Retina (tissue), 1 donor: ENCODE measurements at places on chromosomes 7 and 10.
A peak's percentile ranks its signal among the peaks of the same experiment; 100 is the strongest.

GRCh38 chr7:28124413-28124812 is 56.2 kb downstream of the JAZF1 start:
- DNase-seq = no peak

GRCh38 chr10:92880233-92880861 is 32.0 kb downstream of the EXOC6 start:
- DNase-seq = peak; percentile 39

DNA sequence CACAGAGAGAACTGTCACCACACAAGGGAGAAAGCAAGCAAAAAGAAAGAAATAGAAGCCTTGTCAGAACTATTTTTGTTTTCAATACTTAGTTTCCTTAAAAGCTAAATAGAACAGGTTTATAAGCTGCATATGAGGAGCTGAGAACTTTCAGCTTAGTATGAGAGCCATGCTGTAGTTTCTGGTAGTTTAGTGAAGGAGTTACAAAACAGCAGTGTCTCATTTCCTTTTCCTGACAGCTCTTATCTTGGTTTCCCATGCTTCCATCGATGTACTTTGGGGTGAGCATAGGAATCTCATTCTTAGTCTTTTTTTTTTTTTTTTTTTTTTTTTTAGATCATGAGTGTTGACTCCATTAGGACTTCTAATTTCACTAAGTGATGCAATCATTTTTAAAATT is 8.6 kb upstream of the CHRM2 start:
- DNase-seq = no peak

DNA sequence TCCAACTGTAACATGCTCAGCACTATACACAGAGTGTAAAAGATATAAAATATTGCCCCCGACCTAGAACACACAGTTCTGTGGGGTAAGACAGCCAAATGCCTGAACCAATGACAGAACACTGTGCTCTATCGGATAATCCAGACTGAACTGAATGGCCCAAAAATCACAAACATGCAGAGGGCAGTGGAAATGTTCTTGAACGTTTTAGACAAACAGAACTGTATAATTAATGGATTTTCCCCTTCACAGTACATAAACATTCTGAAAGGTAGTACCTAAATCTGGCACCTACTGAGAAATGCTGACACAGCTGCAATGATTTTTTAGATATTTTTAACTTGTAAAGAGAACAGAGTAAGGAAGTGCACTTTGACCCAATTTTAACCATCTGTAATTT is 33.4 kb downstream of the PARD3 start:
- DNase-seq = no peak

DNA sequence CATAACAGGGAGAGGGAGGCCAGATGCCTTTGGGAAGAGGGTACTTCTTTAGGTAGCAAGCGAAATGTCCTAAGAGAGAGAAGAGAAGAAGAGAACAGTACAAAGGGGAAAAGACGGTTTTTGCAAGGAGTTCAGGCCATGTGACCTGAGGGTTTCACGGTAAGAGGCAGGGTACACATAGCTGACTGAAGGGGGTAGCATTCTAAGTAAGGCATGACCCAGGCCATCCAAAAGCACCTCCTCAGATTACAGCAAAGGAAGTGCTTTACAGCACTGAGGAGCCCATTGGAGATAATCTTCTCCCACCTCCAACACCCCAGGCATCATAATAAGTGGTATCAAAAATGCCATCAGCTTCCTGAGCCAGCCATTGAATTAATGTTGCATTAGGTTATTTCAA is 258.2 kb upstream of the NPY start:
- DNase-seq = no peak

GRCh38 chr10:99433378-99434020 is 3.1 kb upstream of the GOT1 start:
- DNase-seq = no peak

DNA sequence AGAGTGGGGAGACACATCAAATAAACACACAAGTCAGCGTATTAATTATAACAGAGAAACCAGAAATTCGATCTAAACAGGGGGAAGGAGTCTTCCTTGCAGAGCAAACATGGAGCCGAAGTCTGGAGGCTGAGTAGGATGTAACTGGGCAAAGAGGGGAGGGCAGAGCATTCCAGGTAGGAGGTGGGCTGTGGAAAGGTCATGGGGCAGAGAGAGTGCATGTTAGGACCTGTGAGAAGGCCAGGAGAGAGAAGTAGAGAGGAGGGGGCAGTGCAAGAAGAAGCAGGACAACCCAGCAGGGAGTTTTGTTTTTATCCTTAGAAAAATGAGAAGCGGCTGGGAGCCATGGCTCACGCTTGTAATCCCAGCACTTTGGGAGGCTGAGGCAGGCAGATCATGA is 130.8 kb upstream of the GPR26 start:
- no peak for DNase-seq

GRCh38 chr10:3122486-3123205 is 49.9 kb downstream of the PITRM1 start:
- DNase-seq = no peak

- DNase-seq = no peak
These were observed 72.2 kb upstream of the ZNF479 start for GRCh38 chr7:57204411-57204811.

- DNase-seq = peak; percentile 9
These were observed 51.8 kb upstream of the MRLN start for GRCh38 chr10:59805014-59805413.

- no peak for DNase-seq
These were observed 76.3 kb downstream of the GLCCI1 start for GRCh38 chr7:8044761-8045430.

DNA sequence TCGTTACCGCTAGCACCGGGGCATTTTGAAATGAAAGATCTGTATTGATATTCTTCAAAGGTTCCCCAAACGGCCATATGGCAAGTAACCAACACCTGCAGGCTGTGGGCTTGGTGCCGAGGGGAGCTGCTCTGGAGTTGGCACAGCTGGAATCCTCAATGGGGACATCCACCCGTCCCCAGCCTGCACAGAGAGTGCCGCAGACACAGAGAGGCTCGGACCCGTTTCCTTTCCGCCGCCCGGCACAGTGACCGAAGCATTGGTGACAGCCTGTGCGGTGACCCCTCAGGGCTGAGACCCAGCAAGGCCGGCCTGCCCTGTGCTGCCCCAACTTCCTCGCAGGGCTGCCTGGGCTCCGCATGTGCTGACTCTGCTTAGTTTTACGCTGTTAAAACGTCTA is 4.5 kb downstream of the CFAP46 start:
- DNase-seq = no peak

- peak; percentile 84 for DNase-seq
These were observed 409 bp downstream of the DNMBP start for GRCh38 chr10:100009283-100009792.

- no peak for DNase-seq
These were observed 173.8 kb downstream of the TMEM26 start for GRCh38 chr10:61279400-61279799.

DNA sequence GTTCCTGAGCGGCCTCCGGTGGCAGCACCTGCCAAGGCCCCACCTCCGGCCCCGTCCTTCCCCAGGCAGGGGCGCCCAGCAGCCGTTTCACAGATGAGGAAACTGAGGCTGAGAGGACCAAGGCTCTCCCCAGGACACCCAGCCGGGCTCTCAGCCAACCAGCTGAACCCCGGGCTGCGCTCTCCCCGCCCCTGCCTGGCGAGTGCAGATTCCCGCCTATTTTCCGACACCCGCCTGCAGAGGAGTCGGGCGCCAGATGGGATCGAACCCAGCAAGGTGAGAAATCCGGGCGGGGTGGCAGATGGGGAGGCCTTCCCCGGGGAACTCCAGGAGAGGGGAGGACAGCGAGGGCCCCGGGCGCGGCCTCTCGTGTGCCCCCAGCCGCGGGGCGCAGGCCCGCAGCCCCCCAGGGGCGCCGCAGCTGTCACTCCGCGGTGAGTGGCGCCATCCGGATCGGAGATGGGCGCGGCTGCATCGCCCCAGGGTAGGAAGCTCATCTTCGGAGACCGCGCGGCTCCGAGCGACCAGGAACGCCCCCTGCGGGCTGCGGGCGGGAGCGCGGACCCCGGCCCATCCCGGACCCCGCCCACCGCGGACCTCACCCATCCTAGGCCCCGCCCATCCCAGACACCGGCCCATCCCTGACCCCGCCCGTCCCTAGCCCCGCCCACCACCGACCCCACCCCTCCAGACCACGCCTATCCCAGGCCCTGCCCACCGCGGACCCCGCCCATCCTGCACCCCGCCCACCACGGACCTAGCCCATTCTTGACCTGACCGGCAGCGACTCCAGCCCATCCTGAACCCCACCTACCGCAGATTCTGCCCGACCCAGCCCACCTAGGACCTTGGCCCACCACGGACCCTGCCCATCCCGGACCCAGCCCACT is 90.3 kb downstream of the MICALL2 start:
- DNase-seq = peak; percentile 77

DNA sequence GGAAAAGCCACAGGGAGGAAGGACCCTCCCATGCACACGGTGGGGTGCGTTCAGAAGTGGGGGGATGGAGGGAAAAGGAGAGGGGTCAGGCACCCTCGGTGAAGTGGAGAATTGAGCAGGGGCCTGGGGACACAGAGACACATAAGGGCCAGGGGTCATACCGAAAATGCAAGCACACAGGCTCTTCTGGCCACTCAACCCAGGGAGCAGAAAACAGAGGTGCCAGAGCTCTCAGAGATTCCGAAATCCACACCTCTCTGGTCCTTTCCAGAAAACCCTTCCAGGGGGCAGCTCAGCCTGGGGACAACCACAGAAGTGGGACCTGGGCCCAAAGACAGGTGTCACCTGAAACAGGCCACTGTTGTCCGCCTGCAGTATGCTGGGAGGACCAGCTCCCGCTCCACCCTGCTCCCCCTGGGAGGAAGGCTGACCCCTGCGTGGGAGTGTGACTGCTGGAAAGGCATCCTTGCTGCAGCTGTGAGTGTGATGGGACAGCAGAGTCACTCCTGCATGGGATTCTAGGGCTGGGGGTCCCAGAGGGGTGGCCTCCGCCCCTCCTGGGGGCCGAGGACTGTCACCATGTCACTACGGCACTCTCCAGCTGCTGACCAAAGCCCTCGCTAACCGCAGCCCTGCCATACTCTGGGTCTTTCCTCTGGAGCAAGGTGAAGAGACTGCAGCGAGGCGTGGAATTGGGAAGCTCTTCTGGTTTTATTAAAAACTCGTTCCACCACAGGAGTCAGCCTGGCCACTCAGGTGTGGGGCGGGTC is 63.1 kb downstream of the TMEM209 start:
- peak; percentile 74 for DNase-seq

- no peak for DNase-seq
These were observed 10.6 kb upstream of the GPR141 start for GRCh38 chr7:37672926-37673325.

GRCh38 chr7:81583882-81584533 is 185.8 kb downstream of the HGF start:
- no peak for DNase-seq

GRCh38 chr7:136687693-136688322 is 180.6 kb upstream of the CHRM2 start:
- no peak for DNase-seq

DNA sequence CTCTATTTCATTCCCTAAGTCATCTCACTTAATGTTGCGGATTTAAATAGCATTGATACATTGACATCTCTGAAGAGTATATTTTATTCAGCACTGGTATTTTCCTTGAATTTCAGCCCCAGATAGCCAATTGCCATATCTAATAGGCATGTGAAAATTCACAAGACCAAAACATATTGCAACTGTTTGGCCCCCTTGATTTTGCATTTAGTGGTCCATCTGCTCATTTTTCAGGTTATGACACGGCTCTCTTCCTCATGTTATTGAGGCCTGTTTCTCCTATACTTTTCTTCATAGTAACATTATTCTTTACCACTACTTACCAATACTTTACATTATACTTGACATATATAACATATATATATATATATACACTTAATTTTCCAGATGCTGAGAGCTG is 43.7 kb downstream of the MKLN1 start:
- DNase-seq = no peak

- peak; percentile 91 for DNase-seq
These were observed 34.6 kb downstream of the TRIM8 start for GRCh38 chr10:102678842-102679289.

DNA sequence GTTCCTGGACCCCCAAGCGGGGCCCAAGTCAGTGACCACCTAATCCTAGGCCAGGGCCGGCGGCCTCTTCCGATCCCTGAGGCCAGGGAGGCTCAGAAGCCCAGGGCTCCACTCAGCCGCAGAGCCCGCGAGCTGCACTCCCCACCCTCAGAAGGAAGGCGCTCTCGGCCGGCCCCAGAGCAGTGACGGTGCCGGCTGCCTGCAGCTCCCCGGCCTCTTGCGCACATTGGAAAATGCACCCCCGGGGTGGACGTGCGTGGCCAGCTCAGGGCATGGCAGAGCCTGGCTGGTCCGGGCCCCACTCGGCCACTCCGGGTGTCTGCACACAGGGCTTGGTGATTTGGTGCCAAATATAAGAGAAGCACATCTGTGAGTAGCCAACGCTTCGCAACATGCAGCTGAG is 269.1 kb downstream of the PTPRN2 start:
- no peak for DNase-seq

DNA sequence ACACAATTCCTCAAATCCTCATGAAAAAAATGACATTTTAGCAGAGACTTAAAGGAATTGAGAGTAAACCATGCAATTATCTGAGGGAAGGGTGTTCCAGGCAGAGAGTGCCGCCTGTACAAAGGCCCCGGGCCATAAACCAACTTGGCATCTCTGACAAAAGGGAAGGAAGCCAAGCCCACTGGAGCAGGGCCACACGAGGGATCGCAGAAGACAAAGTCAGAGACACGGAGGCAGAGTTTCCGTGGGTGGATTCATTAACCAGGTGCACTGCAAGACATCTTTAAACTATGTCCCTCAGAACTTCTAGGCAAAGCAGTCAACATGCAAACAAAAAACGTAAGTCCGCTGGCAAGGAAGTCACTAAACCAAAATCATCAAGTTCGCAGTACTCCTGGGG is 92.0 kb downstream of the SFMBT2 start:
- no peak for DNase-seq

DNA sequence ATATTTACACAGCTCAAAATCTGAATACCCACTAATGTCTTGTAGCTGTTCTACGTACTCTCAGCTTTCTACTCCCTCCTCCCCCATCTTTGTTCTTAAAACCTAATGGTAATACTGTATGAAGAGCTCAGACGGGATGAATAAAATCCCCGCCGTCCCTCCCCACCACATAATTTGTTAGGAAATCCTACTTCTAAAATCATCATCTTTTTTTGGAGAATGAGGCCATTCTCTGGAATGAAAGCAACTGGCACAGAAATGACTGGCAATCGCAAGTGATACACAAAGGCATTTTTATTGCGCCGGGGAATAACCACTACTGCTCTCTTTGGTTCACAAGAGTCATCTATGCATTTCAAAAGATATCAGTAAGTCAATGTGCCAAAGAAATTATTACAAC is 27.3 kb downstream of the SLC35B4 start:
- DNase-seq = no peak

DNA sequence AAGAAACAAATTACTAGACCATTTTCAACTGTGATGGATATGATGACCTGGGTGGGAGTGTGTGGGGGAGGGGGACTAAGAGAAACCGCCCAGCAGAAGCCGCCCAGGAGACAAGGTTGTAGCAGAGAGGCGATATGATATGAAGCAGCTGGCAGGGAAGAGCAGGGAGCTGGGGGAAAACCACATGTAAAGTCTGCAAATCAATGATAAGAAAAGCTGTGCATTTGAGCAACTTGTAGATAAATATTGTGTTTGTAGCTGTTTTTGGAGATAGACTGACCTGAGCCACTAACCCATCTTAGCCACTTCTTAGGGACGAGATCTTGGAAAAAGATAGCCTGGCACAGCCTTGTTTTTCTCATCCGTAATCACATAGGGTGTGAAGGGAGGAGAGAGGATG is 252.6 kb downstream of the SEC23IP start:
- DNase-seq = no peak
